ENCODE measurements at places on chromosomes 13 and 19. TPM values are rescaled to one million over a fixed set of nuclear protein-coding genes. Genes with fewer than 3 reads are reported as not detected.

Gene DHX34
- total RNA-seq: 15.6 TPM

DNA sequence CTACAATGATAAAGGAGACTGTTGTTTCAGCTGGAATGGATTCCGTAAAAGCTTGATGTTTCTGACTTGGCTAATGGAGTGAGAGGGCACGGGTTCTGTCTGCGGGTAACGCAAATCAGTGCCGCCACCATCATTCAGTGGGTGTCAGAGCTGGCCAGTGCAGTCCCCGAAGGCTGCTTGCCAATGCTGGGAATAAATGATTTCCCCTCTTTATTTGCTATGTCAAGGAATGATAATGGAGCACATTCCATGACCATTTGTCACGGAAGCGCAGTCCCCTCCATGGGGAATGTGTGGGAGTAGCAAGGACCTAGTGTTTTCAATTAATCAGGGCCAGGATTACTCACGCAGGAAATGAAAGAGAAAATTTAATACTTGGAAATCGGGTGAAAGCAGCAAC lies 899.3 kb downstream of the UQCRFS1 start:
- no peaks in the 10 kb centered on the region for H3K36me3 ChIP-seq
- DNase-seq: no peak
- no peak overlapping the region for H3K27ac ChIP-seq
- H3K4me1 ChIP-seq: no peaks in the 10 kb centered on the region

Gene KCNN1
- total RNA-seq: not detected

DNA sequence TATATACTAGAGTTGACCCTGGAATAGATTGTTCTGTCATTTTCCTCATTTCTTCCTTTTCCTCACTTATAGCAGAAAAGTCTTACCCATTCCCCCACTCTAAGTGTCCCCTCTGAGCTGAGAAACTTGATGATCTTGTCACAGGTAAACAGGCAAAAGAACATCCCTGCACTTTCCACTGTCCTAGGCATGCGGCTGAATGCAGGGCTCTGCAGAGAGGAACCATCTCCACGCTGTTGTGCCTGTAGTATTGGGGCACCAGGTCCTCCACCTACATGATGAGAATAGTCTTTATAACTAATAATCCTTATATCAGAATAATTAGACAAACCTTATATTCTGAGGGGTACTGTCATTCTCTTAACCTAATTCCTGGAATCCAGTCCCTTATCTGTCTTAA lies 211.3 kb downstream of the RBM26 start:
- H3K4me1 ChIP-seq: peaks cover 9% of the 10 kb centered on the region
- no peaks in the 10 kb centered on the region for H3K36me3 ChIP-seq
- no peak for DNase-seq
- no peak overlapping the region for H3K4me3 ChIP-seq
- H3K27ac ChIP-seq: no peak overlapping the region

DNA sequence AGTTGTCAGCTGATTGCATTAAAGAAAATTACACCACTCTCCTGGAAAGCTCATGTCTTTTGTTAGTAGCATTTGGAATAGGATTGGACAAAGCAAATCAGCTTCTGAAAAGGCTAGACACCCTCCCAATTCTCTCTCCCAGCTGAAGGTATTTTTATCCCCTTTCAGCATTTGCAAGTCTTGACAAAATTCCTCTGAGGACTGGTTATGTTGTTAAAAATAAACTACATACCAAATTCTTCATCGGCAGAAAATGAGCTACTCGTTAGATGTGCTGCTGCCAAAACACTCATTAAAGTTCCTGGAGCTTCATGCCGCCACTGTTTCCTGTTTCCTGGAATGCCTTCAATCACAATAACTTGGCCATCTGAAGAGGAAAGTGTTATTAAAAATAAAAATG lies 37.1 kb downstream of the UTP14C start:
- DNase-seq: no peak
- H3K27me3 ChIP-seq: no peaks in the 10 kb centered on the region
- H3K36me3 ChIP-seq: no peaks in the 10 kb centered on the region
- H3K4me3 ChIP-seq: no peak overlapping the region

GRCh38 chr19:31408460-31409124 lies 59.4 kb upstream of the TSHZ3 start:
- H3K27me3 ChIP-seq: no peaks in the 10 kb centered on the region
- no peak overlapping the region for H3K4me3 ChIP-seq
- no peak overlapping the region for H3K27ac ChIP-seq
- DNase-seq: no peak

Gene COL5A3
- 0.13 TPM for total RNA-seq

Gene CEACAM19
- total RNA-seq: 0.61 TPM

DNA sequence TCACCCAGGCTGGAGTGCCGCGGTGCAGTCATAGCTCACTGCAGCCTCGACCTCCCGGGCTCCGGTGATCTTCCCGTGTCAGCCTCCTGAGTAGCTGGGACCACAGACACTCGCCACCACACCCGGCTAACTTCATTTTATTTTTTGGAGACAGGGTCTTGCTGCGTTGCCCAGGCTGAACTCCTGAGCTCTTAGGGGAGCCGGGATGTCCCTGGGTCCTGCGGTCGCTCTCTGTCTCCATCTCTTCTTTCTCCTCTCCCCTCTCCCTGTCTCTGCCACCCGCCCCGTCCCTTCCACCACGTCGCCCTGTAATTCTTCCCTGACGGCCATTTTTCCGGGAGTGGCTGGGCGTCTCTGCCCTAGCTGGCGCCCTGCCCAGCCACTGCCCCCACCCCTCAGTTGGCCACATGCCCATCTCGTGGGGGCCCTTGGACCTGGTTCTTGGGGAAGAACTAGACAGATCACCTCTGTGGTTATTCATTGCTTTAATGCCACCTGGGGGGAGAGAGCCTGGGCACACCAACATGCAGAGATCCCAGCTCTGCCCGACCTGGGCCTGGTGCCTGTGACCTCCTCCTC lies 18.9 kb downstream of the ARID3A start:
- H3K27me3 ChIP-seq: no peaks in the 10 kb centered on the region
- DNase-seq: no peak
- no peak overlapping the region for H3K27ac ChIP-seq
- H3K4me1 ChIP-seq: peaks cover 14% of the 10 kb centered on the region
- no peaks in the 10 kb centered on the region for H3K36me3 ChIP-seq

GRCh38 chr19:55116859-55117662 lies at the start of gene PPP1R12C:
PPP1R12C (minus strand) TSS chr19:55117637; CDS start chr19:55117543, 94 bp downstream.
- H3K27ac ChIP-seq: peak within 1 kb of the TSS; percentile 74
- H3K27me3 ChIP-seq: no peaks in the 10 kb centered on the region
- DNase-seq: no peak
- peaks cover 17% of the 10 kb centered on the region for H3K36me3 ChIP-seq

DNA sequence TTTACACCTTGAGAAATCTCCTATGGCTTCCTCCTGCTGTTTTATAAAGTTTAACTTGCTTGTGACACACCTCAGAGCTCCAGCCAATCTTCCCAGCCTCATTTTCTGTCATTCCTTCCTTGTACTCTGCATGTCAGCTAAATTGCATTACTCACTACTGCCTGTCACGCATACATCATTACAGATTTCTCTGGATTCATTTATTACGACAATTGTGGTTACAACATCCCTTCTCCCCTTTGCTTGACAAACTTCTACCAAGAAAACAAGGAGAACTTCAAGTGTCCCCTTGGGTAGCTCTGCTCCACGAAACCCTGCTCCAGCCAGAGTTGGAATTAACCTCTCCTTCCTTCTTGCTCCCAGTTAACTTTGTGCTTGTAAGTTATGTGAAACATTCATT lies 22.0 kb upstream of the GPR18 start:
- no peak overlapping the region for H3K4me3 ChIP-seq
- H3K27ac ChIP-seq: peak overlapping the region; percentile 73
- H3K36me3 ChIP-seq: no peaks in the 10 kb centered on the region
- H3K27me3 ChIP-seq: no peaks in the 10 kb centered on the region
- peaks cover 89% of the 10 kb centered on the region for H3K4me1 ChIP-seq
- DNase-seq: no peak

DNA sequence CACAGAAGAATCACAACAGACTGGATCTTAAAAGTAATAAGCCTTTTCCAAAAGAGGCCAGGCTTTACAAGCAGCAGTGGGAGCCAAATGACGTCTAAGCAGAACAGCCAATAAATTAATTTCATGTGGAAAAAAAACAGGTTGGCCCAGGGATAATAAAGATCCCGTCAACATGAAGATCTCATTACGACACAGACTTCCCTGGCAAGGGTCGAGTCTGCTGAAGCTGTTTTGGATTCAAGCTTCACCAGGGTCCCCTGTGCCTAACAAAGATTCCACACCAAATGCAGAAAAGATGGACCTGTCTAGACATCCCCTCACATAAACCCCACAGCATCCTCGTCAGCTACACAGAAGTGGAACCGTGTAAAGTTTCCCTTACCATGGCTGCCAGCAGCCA lies 215.1 kb upstream of the ZNF507 start:
- H3K27ac ChIP-seq: no peak overlapping the region
- no peaks in the 10 kb centered on the region for H3K27me3 ChIP-seq
- no peak overlapping the region for H3K4me3 ChIP-seq
- H3K4me1 ChIP-seq: no peaks in the 10 kb centered on the region
- no peaks in the 10 kb centered on the region for H3K36me3 ChIP-seq

Gene SLC1A6
- total RNA-seq: not detected

- H3K27me3 ChIP-seq: no peaks in the 10 kb centered on the region
- H3K4me1 ChIP-seq: peaks cover under 1% of the 10 kb centered on the region
- DNase-seq: no peak
- H3K36me3 ChIP-seq: no peaks in the 10 kb centered on the region
- no peak overlapping the region for H3K27ac ChIP-seq
These were observed 201.8 kb upstream of the RFC3 start for GRCh38 chr13:33616130-33616529.

- H3K36me3 ChIP-seq: no peaks in the 10 kb centered on the region
- DNase-seq: no peak
- H3K4me1 ChIP-seq: peaks cover 56% of the 10 kb centered on the region
- H3K27me3 ChIP-seq: peaks cover 4% of the 10 kb centered on the region
These were observed 153.8 kb downstream of the DCT start for GRCh38 chr13:94325650-94326049.

Gene CRX
- not detected for total RNA-seq

DNA sequence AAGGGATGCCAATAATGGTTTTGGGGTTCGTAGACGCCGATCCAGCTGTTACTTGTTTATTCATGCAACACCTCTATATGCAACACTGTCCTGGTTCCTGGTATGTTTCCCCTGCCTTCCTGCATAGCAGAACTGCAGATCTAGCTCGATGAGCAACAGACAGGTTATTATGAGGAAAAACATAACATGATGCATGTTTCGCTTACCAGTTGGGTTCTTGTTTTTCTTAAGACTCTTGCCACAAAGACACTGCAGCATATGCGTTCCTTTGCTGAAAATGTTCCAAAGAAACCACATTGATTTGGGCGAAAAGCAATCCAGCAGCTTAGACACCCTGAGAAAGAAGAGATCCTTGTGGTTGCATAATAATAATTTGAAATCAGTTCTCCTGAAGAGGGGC lies 583 bp downstream of the FGF14 start:
- DNase-seq: no peak
- peak overlapping the region; percentile 33 for H3K4me3 ChIP-seq
- H3K27ac ChIP-seq: no peak overlapping the region
- H3K27me3 ChIP-seq: peaks cover 32% of the 10 kb centered on the region
- H3K36me3 ChIP-seq: no peaks in the 10 kb centered on the region

DNA sequence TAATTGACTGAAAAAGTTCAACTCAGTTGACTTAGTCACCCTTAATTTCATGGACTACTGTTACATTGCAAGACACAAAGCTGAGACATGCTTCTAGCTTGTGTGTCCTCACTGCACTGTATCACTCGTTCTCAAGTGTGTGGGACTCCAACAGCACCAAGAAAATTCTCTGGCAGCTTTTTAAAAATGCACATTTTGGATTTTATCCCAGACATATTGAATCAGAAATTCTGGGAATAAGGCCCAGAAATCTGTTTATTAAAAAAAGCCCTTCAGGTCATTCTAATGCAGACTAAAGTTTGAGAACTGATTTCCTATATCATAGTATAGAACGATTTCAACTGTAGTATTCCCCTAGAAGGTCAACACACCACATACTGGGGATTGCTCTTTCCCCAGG lies 1485.3 kb downstream of the PCDH9 start:
- H3K4me3 ChIP-seq: no peak overlapping the region
- H3K4me1 ChIP-seq: no peaks in the 10 kb centered on the region
- no peaks in the 10 kb centered on the region for H3K36me3 ChIP-seq
- DNase-seq: no peak

Gene POMP
- 18.8 TPM for total RNA-seq

DNA sequence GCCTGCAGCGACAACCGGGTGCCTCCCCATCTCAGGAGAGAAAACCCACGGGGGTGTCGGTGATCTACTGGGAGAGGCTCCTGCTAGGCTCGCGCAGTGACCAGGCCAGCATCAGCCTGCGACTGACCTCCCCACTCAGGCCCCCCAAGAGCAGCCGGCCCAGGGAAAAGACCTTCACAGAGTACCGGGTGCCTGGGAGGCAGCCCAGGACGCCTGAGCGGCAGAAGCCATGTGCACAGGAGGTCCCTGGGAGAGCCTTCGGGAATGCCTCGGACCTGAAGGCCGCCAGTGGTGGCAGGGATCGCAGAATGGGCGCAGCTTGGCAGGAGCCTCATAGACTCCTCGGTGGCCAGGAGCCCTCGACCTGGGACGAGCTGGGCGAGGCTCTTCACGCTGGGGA lies 3.9 kb downstream of the ZNF324B start:
- DNase-seq: no peak
- no peak overlapping the region for H3K27ac ChIP-seq
- H3K4me3 ChIP-seq: no peak overlapping the region
- H3K4me1 ChIP-seq: no peaks in the 10 kb centered on the region
- no peaks in the 10 kb centered on the region for H3K36me3 ChIP-seq
- H3K27me3 ChIP-seq: no peaks in the 10 kb centered on the region

- no peak overlapping the region for H3K27ac ChIP-seq
- H3K27me3 ChIP-seq: no peaks in the 10 kb centered on the region
- H3K36me3 ChIP-seq: no peaks in the 10 kb centered on the region
- H3K4me3 ChIP-seq: no peak overlapping the region
- no peaks in the 10 kb centered on the region for H3K4me1 ChIP-seq
These were observed 18.1 kb upstream of the ZFP82 start for GRCh38 chr19:36436531-36436930.

DNA sequence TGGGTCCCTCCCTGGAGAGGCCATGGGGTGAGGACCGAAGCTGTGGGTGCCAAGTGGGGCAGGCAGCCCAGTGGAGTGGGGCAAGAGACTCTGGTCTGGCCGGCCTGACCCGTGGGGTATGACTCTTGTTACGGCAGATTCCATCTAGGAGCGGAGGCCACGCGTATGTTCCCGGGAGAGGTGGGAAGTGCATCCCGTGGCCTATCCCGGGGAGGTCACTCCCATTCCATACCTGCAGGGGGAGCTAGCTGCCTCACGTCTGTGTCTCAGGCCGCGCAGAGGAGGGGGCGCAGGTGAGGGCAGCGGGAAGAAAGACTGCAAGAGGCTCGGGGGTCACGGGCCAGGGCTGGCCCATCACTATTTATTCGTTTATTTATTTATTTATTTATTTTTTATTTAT lies 4.9 kb downstream of the CSNK1G2 start:
- peaks cover 27% of the 10 kb centered on the region for H3K36me3 ChIP-seq
- H3K4me3 ChIP-seq: no peak overlapping the region
- H3K4me1 ChIP-seq: peaks cover 19% of the 10 kb centered on the region
- DNase-seq: no peak
- no peaks in the 10 kb centered on the region for H3K27me3 ChIP-seq
- no peak overlapping the region for H3K27ac ChIP-seq

Gene FPR1
- total RNA-seq: 0.38 TPM

All from naive thymus-derived CD4-positive, alpha-beta T cell (primary cell).